ENCODE measurements at places on chromosomes 2 and 18.

GRCh38 chr2:12615509-12615908 is 101.2 kb upstream of the TRIB2 start:
- DNase-seq, result no peak

DNA sequence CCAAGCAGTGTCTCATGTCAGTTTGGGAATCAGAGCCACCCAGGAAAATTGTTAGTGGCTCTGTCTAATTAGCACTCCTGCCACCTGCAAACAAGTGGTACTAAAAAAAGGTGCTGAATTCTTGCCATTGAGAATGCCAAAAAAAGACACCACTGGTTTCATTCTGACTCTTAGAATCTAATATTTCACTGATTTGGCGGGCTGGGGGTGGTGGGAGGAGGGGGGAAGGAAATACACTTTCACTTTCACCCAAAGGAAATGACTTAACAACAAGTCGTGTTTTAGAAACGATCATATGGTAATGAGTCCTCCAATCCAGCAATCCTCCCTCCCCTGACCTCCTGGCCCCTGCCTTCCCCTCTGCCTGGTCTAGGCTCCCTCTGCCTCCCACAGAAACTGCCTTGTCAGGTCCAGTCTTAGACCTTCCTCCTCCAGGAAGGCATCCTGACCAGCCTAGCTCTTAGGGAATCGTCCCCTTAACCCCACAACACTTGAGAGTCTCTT is 4.4 kb upstream of the KLHL29 start:
- peak; percentile 76 for DNase-seq

DNA sequence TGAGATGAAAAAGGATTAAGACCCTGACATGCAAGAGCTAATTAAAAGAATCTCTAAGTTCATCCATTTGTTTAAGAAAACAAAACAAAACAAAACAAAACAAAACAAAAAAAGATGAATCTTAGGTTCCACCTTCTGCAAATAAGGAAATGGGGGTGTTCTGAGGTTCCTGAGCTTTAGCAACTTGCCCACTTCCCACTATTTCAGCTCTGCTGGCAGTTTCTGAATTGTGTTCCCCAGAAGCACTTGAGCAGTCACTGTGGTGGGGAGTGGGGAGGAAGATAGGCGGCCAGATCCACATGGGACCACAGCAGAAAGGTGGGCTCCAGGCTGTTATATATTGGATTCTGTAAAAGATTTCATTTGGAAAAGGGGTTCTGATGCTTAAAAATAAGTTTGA is 20.3 kb downstream of the INO80C start:
- no peak for DNase-seq

- DNase-seq, result no peak
Measured at GRCh38 chr2:229268626-229269025, 2.5 kb downstream of the PID1 start.

DNA sequence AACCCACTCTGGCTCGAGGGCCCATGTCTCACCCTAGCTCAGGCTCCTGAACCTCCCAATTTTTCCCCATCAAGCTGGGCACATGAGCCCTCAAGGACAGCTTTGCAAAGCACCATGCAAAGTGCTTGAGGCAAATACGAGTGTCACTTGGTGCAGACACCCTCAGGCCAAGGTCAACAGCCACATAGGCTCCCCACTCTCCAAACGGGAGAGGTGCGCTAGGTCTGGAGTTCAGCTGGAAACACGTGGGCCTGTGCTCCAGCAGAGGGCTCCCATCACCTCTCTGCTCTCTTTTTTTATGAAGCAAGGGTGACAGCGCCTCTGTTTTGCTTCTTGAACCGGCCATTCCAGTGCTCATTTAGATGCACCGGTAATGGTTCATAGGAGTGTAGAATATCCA is 11.9 kb upstream of the ARHGAP25 start:
- DNase-seq, result no peak

DNA sequence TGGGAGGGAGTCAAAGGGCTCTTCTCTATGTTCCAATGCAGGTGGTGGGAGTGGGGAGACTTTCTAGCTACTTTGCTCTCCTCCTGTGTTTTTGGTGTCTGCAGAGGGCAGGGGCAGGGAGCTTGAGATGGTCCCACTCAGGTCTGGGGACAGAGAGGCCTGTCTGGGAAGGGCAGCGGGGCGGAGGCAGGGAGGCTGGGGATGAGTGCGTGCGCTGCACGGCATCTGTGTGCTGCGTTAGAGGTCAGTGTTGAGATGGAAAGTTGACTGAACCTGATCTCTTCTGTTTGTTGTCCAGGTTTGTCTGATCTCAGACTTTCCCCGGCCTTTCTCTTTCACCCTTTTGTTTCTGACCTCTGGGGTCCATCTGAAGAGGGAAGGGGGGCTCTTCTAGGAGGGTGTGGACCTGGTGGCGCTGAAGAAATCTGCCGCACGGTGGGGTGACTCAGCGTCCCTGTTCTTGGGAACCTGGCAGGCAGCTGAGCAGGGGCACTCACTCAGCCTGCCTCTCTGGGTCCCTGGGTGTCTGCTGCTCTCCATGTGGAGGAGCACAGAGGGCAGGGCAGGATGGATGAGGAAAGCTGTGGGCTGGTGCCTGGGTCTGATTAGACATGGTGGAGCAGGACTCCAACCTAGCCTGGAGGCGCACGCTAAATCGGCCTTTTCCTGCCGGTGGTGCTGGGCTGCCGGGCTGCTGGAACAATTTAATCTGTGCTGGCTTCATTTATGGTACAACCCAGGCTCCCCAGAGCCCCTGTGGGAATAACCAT is 24.1 kb downstream of the IGFBP2 start:
- DNase-seq, result no peak

GRCh38 chr2:222701721-222702131 is 30.3 kb downstream of the MOGAT1 start:
- DNase-seq, result no peak

DNA sequence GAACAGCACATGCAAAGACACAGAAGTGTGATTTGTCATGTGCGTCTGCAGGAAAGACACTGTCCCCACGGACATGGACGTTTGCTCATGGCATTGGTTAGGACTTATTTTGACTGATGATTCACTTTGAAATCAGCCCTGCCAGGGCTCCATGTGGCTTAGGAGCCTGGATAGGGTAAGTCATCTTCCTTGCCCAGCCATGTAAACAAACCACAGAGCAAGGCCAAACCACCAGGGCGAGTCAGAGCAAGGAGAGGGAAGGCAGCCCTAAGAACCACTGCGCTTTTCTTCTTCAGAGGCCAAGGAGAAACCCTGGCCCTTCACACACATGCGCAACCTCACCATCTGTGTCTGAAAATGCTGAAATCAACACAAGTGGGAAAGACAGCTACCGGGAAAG is 88.8 kb downstream of the GFPT1 start:
- DNase-seq, result no peak

GRCh38 chr2:214377286-214377624 is 33.6 kb upstream of the VWC2L start:
- no peak for DNase-seq

- DNase-seq, result peak; percentile 29
Measured at GRCh38 chr2:196927376-196928225, 1.1 kb upstream of the PGAP1 start.

- no peak for DNase-seq
Measured at GRCh38 chr2:2569306-2569705, 238.2 kb upstream of the MYT1L start.

DNA sequence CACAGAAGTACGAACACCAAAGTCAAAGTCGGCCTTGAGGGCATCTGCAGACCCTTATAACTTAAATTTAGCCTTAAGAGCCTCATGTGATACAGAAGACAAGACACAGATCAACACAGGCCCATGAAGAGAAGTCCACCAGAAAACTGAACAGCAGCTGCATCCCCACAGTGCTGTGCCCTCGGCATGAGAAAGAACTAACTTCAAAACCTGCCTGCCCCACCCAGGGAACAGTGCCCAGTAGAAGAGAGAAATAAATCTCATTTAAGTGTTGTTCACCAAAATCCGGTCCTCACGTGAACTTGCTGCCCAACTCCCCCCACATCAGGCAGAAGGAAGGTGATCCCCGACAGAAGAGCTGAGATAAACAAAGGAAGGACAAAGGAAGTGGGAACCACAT is 73.7 kb downstream of the PXDN start:
- DNase-seq, result no peak

- no peak for DNase-seq
Measured at GRCh38 chr2:222610746-222611145, 45.1 kb downstream of the FARSB start.

DNA sequence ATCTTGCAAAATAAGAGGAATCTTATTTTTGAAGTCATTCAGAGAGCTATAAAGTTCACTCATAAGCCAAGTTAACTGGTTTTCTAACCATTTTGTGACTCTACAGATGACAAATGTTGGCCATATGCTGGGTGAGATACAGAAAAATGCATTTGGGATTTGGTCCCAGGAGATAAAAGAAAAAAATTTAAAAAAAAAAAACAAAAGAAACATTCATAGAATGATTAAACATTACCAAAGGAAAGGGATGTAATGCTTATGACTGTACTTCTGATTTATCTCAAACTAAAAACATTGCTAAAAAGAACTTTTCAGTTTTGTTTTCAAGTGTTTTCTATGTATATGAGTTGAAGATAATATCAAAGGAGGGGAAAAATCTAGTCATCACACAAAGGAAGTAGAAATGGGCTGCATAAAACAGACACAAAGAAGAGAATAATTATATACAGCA is 43.1 kb downstream of the PELI1 start:
- DNase-seq, result peak; percentile 36

GRCh38 chr18:57543560-57543959 is 42.9 kb downstream of the FECH start:
- no peak for DNase-seq

DNA sequence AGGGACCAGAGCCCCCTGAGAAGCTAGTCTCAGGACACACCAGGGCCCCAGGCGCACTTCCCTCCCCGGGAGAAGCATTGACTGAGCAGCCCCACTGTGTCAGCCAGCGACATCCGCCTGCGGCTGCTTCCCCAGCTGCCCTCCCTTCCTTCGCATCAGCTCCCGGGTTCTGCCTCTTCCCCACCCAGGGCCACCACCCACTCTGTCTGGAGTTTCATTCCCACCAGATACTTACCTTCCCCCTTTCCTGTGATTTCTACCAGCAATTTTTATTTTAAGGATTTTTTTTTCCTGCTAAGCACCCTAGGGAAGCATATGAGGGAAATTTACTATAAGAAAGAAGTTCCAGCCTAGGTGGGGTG is 99.2 kb downstream of the SMAD7 start:
- DNase-seq, result peak; percentile 63

DNA sequence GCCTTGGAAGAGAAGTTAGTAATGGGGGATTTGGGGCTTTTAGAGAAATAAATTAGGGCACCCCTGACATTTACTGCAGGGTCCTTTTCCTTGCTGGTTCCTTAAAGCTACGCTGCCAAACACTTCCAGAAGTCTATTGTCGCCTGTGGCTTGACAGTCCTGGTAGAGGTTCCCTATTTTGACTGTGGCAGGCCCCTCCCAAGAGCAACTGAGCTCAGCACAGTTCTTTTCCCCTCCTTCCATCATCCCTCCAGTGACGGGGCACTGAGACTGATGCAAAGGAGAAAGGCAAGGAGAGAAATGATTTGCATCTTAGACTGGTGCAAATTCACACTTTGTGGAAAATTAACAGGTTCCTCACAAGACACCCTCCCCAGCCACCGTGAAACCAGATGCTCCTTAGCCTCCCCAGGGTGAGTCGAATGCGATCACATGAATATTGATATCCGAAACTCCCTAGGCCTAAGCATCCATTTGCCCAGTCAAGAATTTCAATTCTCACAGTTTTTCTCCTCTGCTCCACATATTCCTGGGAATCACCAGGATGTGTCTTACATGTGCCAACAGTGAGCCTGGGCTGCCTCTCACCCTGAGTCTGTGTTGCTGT is 45.4 kb downstream of the RABL2A start:
- DNase-seq, result no peak

- DNase-seq, result no peak
Measured at GRCh38 chr18:3180325-3180724, 39.4 kb downstream of the MYOM1 start.

GRCh38 chr2:84481702-84482101 is 22.6 kb upstream of the SUCLG1 start:
- no peak for DNase-seq

DNA sequence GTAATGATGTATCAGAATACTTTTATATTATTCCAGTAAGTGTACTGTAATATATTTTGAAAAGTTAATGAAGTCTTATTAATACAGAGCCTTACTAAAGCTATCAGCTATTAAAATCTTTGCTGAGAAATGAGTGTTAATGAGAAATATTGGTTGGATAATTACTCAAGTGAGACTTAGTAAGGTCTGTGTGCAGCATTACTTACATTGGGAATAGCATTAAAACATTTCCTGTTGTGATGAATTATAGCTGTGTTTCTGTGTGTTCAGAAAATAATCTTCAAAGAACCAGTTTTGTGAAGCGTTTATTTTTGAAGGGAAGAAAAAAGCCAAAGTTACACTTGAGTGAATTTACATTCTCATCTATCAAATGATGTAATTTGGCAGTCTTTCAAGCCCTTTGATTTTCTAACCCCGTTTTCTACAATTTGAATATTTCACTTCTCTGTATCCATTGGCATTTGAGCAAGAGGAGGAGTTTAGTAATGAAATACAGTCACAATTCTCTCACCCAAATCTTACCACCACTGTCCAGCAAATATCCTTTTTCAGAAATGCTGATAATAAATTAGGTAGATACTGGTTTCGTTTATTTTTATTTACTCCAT is 123.5 kb upstream of the BOD1L2 start:
- no peak for DNase-seq

- no peak for DNase-seq
Measured at GRCh38 chr18:42860011-42860410, 255.5 kb downstream of the RIT2 start.

DNA sequence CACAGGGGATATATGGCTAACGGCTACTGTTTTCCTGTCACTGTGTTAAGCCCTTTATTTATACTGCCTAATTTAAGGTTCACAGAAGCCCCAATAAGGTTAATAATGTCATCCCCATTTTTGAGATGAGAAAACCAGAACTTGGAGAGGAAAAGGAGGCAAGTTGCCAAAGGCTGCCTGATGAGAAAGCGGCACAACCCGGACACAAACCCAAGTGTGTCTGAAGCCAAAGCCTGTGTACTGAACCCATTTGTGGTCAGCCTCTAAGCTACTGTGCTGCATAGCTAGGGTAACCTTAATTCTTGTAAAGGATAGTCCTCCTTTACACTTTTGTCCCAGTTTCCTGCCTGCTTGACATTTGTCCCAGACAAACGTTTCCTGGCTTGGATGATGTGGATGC is 954.7 kb upstream of the FANCL start:
- DNase-seq, result no peak

Measured in GM20000 (cell line).